Amniotic epithelial cell (primary cell): ENCODE measurements at places on chromosomes 7 and 10.

- peak; percentile 66 for DNase-seq
Measured at GRCh38 chr7:54985426-54986330, 33.1 kb upstream of the EGFR start.

DNA sequence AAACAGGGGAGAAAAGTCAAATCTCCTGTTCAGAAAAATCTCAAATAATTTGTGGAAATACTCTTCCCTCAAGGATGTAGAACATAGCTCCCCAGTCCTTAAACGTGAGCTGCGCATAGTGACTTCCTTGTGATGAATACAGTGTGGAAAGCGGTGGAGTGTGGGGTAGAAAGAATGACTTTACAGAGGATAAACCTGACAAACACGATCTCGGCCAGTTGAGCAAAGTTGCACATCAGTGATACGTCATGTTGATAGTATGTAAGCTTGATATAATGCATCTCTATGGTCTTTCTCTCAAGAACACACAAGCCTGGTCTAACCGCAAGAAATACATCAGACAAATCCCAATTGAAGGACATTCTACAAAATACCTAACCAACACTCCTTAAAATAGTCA is 32.0 kb upstream of the ZCCHC24 start:
- peak; percentile 98 for DNase-seq

- no peak for DNase-seq
Measured at GRCh38 chr7:91537260-91538152, 273.3 kb downstream of the FZD1 start.

GRCh38 chr7:1940402-1940786 is 270.3 kb downstream of the ELFN1 start:
- DNase-seq, result peak; percentile 73

GRCh38 chr7:147509035-147509501 is 1081.5 kb upstream of the C7orf33 start:
- DNase-seq, result peak; percentile 70

DNA sequence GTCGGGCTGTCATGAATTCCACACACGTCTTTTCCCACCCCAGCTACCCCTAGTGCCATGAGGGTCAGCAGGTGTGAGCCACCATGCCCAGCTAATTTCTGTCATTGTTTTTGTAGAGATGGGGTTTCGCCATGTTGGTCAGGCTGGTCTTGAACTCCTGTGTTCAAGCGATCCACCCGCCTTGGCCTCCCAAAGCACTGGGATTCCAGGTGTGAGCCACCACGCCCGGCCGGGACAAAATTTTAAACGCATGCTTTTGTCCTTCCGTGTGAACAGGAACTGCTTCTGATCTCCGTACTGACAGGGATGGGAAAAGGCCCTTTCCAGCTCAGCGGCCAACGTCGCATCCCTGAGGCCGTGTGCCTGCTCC is 15.6 kb upstream of the ZFAND2A start:
- no peak for DNase-seq

DNA sequence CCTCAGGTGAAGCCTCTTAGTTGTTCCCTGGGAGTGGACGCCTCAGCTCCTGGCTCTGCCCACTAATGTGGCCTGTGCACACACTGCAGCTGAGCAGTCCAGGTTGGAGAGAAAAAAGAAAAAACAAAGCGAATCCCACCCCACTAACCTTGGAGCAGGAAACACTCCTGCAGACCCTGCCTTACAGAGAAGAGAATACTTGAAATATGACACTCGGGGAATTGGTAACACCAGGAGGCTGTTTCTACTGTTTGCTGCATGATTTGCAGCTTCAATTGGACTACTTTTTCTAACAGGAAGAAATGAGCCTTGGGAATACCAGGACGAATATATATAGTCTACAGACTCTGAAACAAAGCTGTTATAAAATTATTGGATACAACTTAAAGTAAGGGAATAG is 22.2 kb downstream of the CDHR3 start:
- no peak for DNase-seq

- DNase-seq, result no peak
Measured at GRCh38 chr10:36765782-36766414, 359.5 kb upstream of the ANKRD30A start.

DNA sequence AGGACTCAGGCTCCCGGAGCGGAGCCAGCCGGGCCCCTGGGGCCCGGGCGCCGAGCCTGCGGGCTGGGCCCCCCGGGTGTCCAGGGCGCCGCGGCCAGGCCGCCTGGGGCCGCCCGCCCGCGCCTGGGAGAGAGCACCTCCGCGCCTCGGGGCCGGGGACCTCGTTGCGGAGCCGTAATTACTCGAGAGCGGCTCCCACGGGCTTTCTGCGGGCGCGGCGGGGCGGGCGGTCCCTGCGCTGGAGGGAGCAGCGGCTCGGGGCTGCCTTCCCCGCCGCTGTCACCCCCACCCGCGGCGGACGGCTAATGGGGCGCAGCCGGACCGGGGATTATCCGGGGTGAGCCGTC is 1.5 kb downstream of the GNB2 start:
- DNase-seq, result no peak

DNA sequence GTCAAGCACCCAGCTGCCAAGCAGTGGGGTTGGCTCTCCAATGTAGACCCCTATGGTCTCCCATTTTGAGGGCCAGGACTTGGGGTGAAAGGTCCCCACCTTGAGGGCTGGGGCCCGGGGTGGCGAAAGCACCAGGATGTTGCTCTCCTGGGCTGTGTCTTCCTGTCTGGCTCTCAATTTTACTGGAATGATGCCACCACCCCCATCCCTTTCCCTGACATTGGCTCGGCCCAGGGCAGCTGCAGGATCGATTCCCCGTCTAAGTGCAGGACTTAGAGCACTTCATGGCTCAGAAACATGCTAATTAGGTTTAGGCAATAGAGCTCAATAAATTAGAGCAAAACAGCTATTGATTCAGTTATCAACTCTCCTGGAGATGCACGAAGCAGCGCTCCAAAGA is 27.0 kb upstream of the HSPA12A start:
- DNase-seq, result no peak

DNA sequence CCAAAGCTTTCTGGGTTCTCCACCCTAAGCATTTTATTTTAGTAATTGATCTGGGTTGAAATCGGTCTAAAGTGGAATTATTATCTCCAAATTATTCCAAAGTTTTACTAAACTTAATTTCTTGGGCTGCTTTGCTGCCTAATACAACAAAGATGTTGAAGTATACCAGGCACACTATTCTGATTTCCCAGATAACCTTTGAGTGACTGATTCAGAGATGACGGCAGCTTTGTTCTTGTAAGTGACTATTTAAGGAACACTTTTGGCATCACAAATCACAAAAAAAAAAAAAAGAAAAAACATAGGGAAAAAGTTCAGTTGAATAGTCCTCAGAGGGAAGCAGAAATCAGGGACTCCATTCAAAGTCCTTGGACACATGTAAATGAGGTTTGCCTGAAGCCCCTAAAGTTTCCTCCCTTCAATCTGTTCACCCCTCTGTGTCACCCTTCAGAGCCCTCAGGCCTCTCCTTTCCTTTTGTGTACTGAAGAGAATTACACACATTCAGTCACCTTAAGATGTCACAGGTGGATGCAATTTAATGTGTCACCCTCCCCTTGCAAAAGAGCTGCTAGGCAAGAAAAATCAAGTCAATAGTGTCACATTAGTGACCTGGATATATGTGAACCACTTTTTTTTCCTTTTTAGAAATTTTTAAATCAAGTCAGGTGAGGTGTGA is 81.5 kb downstream of the RTKN2 start:
- peak; percentile 61 for DNase-seq

- DNase-seq, result peak; percentile 85
Measured at GRCh38 chr10:4532467-4532866, 293.5 kb upstream of the AKR1E2 start.

DNA sequence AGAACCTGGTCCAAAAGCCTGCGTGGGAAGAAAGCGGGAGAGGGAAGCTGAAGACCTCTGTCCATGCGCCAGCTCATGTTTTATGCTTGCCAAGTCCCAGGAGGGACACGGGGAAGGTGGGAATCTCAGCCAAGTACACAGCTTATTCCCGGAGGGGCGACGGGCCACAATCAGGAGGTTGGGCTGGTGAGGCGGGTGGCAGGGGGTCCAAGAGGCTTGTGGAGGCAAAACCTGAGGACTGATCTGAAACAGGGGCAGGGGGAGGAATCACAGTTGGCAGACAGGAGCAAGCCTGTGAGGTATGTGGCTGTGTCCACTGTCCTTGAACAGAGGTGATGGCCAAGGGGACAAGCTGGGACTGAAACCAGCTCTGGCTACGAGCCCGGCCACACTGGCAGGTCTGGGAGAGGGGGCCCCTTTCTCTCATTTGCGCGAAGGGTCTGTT is 38.0 kb upstream of the LEP start:
- no peak for DNase-seq

- DNase-seq, result no peak
Measured at GRCh38 chr7:26556061-26556881, 264.6 kb downstream of the SNX10 start.

DNA sequence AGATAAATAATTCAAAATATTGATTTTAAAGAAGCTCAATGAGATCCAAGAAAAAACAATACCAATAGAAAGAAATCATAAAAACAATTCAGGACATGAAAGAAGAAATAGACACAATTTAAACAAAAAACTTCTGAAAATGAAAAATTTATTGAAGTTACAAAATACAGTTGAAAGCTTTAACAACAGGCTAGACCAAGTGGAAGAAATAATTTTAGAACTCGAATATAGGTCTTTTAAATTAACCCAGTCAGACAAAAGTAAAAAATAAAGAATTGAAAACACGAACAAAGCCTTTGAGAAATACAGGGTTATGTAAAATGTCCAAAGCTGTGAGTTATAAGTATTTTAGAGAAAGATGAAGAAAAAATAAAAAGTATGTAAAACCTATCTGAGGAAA is 152.4 kb upstream of the SMIM30 start:
- no peak for DNase-seq

DNA sequence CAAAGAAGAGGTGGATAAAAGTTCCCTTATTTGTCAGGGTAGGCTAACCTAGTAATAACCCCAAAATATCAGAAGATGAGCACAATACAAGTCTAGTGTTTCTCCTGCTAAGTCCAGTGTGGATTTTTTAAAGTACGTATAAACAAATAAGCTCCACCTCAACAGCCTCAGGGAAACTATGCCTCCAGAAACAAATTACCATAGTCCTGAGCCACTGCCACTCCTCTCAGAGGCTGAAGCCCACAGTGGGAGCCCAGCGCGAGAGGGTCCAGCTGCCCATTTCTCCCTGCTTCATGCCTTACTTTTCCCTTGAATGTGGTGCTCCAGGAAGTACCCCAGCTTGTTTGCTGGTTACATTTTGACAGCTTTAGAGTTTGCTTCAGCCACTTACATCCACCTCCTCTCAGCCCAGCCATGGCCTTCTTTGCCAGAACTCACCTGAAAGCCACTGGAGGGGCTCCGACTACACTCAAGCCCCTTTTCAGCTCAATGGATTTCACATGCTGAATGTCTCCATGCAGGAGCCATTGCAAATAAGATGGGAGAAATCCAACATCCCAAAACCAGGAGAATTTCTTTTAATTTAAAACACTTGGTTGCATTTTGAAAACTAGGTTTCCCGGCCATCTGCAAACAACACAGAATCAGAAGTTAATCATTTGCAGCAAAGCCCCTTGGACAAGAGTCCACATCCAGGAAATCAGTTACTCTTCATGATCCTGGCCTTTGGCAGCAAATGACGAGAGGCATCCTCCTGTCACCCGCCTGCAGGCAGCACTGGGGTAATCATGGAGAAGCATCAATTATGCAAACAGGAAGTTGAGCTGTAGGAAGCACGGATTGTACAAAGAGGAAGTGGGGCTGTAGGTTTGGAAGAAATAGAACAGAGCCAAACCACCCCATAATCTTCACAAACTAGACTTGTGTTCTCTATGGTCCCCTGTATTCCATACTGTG is 138.1 kb downstream of the HERPUD2 start:
- DNase-seq, result no peak

GRCh38 chr10:86349940-86350630 is 16.5 kb downstream of the GRID1 start:
- DNase-seq, result no peak

DNA sequence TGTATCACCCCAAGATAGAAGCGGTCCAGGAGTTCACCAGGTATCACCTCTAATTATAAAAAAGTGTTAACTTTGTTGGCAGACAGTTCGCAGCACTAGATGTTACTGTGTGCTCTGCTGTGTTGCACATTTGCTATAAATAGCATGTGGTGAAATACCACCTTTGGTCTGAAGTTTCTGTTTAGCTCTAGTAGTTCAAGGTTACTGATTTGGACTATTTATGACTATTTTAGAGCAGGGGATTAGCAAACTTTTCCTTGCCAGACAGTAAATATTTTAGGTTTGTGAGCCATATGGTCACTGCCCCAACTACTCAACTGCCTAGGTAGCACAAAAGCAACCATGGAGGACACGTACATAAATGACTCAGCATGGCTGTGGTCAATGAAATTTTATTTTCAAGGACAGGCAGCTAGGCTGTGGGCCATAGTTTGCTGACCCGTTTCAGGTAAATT is 16.5 kb downstream of the DENND10 start:
- DNase-seq, result peak; percentile 91

DNA sequence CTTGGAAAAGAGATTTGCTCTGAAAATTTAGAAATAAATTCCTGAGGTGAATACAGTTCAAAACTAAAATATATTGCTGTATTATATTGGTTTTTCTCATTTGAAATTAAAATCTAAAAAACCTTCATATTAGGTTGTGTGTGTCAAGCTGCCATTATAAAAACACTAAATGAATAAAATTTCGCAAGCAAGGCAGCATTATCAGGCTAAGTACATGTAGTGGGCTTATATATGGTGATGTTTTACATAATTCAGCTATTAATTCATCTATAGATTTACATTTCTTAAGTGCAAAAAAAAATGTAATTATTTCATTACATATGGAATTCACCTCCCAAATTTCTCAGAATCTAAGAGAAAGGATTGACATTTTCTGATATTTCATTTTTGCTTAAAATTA is 5.3 kb downstream of the MEOX2 start:
- no peak for DNase-seq
